ENCODE measurements at places on chromosomes 2 and 18.

DNA sequence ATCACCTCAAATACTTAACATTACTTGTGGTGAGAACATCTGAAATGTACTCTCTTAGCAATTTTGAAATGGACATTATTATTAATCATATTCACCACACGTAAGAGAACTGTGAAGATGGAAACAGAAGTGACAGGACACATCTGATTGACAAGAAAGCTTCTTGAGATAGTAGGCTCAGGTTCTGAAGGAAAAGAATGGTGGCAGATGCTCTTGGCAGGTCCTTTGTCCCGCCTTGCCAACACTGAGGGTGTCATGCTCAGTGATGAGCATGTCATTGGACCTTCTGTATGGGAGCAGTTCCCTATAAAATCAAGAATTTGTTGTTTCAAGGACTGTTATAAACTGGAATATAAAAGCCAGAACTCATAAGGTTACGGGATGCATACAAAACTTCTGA lies 428.1 kb downstream of the THSD7B start:
- DNase-seq = no peak

GRCh38 chr2:73897934-73898333 lies 5.1 kb downstream of the ACTG2 start:
- DNase-seq = no peak

DNA sequence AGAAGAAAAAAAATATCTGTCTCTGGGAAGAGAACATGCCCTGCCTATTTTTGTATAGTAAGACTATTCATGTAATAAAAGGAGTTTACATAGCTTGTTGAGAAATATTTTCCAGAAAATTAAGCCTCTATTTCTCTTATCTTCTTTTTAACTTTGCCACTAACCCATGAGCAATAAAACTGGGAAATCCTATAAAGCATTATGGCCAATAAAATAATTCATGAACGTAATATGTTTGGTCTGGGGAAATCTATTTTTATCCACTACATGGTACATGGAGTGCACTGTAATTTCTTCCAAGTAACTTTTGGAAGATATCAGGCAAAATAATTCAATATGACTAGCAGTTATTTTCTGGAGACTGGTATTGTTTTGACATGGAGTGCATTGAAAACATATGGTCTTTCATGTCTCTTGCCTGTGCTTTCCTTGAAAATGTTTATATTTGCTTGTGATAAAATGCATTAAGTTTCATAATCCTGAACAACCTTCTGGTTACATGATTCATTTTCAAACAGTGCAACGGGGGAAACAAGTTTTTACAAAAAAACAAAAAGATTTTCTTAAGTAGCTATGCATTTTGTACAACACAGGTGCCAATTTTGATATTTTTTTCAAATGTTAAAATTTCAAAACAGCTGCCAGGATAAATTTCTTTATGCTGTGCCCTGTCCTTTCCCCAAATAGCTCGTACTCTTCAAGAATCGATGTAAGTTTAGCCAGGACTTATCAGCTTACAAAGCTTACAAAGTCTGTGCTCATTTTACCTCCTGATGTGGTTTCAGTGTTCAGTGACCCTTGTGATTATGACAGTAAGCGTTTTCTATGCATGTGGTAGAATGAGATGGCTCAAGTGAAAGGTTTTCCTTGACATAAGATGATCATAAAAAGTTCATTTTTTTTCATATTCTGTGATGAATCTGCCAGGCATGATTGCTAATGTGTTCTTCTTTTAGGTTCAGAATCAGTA lies 194.5 kb downstream of the UBE2E3 start:
- no peak for DNase-seq

DNA sequence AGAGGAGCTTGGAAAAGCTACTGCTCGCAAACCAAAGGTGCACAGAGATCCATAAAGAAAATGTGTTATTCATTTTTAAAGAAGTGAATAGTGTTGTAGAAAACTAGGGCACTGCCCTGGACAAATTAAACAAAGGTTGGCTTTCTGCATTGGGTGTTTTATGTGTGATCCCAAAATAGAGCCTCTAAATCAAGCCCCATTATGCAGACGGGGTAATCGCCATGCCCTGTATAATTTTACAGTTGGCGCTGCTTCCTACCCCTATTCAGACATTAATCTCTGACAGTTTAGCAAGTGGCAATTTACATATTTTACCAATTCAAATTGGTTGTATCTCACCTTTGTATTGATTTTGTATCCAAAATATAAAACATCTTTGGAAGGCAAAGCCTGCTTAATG lies 109.1 kb downstream of the PID1 start:
- no peak for DNase-seq

DNA sequence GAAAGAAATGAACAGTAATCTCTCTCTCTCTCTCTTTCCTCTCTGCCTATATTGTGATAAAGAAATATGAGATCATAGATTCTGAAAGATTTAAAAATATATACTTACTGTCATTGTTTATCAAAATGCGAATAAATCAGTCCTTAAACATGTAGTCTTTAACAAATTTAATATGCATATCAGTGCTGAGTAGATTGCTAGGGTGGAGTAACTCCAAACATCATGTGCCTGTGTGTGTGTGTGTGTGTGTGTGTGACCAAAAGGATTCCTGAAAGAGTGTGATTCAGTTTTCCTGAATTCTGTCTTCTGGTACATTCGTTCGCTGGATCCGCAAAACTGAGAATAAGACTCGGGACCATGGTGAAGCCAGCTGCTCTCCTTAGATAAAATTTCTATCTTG lies 24.0 kb upstream of the DSEL start:
- DNase-seq = no peak

DNA sequence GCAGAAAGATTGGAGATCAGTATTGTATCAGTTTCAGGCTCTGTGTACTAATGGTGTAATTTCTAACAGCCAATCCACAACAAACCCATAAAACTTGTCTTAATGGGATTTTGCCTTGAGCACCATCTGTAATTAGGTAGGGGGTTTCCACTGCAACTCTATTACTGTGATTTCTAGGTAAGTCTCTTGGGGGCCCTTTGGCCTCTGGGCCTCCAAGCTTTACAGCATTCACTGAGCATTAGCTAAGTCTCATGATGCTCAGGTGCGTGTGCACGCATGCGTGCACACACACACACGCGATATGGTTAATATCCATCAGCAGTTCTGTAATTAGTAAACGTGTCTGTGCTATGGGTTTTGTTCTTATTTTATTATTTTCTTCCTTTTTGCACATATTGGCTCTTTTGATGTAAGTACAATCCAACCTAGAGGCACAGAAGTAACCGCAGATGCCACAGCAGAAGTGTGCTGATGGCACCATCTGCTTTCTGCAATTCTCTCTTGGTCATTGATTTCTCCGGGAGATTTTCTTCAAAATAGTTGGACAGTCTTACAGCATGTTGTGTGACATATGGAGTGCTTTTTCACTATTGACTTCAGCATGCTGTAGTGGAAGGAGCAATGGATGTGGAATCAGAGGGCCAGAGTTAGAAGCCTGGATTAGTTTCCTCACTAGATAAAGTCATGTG lies 592.0 kb downstream of the LRRTM4 start:
- DNase-seq = no peak

DNA sequence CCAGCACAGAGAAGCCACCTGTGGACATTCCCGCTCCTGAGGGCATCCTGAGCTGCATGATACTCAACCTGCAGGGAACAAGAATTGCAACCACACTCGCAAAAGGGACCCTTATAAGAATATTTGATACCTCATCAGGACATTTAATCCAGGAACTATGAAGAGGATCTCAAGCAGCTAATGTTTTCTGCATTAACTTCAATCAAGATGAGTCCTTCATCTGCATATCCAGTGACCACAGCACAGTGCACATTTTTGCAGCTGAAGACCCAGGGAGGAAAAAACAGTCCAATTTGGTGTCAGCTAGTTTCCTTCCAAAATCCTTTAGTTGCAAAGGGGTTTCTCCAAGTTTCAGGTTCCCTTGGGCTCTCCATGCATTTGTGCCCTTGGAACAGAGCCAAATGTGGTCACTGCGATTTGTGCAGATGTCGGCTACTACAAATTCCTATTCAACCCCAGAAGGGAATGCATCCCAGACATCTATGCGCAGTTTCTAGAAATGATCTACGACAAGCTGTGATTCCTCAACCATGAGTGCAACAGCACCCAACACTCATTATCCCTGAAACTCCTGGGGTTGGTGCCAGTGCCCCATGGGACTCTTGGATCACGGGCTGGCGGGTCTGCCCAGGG lies 23.3 kb upstream of the FHOD3 start:
- DNase-seq = no peak

GRCh38 chr18:59009846-59010245 lies 129.8 kb upstream of the SEC11C start:
- no peak for DNase-seq

DNA sequence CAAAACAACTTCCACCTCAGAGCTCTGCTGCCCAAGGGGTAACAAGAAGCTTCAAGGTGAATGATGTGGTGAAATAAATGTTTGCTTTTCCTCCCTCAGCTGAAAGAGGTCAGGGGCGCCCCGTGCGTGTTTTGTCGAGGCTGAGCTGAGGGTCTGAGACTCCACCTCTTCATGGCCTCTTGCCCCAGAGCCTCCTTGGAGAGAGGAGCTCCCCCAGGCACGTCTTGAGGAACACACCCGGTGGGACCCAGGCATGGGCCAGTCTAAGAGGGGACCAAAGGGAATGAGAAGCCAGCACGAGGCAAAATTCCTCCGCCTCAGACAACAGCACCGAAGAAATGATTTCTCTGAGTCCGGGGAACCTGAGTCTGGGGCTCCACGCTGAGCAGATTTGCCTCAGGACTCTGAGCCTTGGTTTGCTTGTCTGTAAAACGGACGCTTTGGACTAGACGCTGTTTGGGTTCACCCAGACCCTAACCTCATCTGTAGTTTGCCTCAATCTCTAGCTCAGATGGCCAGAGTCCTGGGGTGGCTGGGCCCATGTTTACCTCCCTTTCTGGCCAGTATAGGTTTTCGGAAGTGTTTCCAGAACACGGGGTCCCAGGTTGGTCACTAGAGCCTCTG lies 56.4 kb upstream of the ODC1 start:
- DNase-seq = no peak

- DNase-seq = no peak
These were observed 708.6 kb downstream of the CCDC85A start for GRCh38 chr2:56892382-56892781.

- DNase-seq = no peak
These were observed 5.3 kb upstream of the MBP start for GRCh38 chr18:77137851-77138250.

DNA sequence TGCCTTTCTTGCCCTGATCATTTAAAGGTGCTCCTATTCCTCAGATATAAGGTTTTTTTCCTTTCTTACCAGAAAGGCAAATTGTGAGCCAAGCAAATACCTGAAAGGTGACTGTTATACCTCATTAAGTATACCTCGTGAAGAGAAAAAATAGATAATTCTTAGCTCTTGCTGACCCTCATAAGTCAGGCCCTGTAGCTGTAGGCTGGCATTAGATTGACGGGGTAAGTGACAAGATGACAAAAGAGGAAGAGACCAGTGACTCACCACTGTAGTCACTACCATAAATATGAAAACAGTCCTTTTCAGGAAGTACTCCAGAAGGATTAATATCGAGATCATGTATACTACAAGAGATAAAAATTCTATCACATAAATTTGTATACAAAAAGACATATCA lies 104.6 kb downstream of the PTPN4 start:
- no peak for DNase-seq

GRCh38 chr18:46148810-46149209 lies 44.6 kb downstream of the HAUS1 start:
- no peak for DNase-seq

- DNase-seq = no peak
These were observed at the start of gene TDRD15 for GRCh38 chr2:21123473-21124393. Gene TDRD15, plus strand, starts transcription at chr2:21123968. Its CDS starts 13,500 bp downstream, at chr2:21137468.

DNA sequence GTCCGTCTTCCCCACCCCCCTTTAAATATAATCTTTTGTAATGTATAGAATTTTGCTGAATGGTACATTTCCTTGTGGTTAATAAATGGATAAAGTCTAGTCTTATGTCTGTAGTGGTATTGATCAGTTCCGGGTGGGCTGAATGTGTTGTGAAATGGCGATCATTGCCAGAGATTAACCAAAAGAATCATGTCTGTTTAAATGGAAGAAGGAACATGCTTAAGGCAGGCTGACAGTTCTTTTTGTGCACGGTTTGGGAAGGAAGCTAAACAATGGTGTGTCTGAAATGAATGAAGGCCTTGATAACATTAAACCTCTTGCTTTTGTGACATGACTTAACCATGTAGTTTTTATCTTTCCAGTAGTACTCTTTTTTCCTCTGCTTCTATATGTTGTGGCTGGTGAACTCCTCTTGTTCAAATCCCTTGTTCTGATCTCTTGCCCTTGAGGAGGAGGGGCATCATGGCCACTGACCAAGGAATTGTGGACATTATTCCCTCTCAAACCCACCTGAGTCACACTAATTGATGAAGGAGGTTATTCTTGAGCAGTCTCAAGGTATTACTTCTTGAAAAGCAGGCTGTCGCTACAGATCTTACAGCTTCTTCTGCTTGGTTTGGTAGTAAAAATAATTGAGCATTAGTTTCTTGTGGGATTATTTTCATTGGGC lies 1.7 kb downstream of the ACVR2A start:
- no peak for DNase-seq
